ENCODE measurements at places on chromosomes 11 and 22.

- no peak for DNase-seq
Measured at GRCh38 chr11:640021-640706, 3.1 kb downstream of the DRD4 start.

DNA sequence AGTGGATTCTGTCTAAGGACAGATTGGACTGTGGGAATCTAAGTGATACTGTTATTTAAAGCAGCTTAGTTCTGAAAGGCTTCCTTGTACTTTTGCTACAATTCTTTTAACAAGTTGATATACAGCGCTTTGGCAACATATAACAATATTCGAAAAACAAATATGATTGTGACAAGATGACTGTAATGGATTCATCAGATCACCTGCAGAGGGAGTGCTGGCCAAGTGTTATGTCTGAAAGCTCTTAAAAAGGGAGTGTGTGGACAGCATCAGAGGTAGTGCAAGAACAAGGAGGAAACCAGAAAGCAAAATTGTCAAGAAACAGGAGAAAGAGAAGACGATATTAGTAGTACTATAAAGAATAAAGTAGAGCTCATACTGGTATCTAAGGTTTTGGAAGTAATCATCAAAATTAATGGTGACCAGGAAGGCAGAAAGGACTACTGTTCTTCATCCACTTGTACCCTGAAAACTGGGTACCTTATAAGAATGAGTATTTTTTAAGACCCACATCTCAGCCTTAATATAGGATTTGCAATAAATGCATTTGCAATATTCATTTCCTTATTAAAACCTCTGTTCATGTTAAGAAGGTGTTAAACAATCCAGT, 1112.0 kb upstream of the CCDC90B start:
- DNase-seq: no peak

DNA sequence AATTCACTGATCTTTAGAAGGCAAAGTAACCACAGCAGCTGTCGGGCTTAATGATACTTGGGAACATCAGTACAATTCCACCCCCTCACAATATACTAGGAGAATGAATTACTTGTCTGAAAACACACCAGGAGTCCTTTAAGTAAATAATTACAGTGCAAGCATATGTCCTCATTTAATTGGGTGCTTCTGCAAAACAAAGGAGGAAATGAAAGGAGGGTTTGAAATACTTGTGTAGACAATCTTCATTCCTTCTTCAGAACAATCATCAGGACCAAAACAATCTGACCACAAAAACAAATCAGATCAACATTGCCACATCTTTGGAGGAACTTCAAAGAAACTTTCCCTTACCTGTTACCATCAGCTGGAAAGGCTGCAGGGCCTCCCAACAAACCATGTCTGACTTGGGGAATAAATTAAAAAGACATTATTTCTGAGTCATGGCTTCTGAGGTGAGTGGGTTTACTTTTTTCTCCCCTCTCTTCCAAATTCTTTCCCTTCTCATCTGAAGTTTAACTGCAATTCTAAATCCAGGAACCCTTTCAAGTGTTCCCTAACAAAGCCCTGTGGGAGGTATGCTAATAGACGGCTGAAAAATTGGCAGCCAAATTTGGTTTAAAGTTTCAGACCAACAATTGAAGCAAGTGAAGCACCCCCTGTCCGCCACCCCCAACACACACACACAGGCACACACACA, 12.5 kb upstream of the CCDC117 start:
- DNase-seq: no peak

- DNase-seq: no peak
Measured at GRCh38 chr11:64880240-64881001, 2.0 kb upstream of the EHD1 start.

Data from NCI-H1048 (cell line).